ENCODE measurements at places on chromosomes 12 and 14.

GRCh38 chr14:104134061-104134965 is 4.1 kb upstream of the KIF26A start:
- peak; percentile 60 for DNase-seq

GRCh38 chr14:67962215-67962644 is 142.7 kb downstream of the RAD51B start:
- DNase-seq = no peak

DNA sequence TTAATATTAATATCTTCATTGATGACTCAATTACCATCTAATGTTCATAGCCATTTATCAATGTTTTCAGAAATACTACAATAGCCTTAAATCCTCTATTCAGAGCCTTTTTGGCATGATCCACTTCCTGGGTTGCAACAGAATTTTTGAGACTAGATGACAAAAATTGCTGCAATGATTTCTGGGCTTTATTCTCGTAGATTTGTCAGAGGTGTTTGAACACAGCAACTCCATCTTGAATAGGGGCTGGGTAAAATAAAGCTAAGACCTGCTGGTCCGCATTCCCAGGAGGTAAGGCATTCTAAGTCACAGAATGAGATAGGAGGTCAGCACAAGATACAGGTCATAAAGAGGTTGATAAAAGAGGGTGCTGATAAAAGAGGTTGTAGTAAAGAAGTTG is 165.8 kb upstream of the CNOT2 start:
- DNase-seq = no peak

- no peak for DNase-seq
These were observed 31.6 kb downstream of the TULP3 start for GRCh38 chr12:2922329-2922728.

DNA sequence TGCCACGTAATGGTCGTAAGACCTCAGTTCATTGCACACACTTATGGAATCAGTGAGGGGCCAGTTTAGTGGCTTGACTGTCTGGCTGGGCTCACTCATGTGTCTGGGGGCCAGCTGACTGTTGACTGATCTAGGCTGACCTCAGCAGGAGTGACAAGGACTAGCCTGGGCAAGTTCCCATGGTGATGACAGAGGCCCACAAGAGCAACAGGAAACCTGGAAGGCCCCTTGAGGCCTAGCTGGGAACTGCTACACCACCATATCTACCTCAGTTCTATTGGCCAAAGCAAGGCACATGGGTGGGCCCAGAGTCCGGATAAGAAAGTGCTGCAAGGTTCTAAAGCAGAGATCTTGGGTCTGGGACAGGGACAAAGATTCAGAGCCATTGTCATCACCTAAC is 21.3 kb upstream of the RFLNA start:
- no peak for DNase-seq

DNA sequence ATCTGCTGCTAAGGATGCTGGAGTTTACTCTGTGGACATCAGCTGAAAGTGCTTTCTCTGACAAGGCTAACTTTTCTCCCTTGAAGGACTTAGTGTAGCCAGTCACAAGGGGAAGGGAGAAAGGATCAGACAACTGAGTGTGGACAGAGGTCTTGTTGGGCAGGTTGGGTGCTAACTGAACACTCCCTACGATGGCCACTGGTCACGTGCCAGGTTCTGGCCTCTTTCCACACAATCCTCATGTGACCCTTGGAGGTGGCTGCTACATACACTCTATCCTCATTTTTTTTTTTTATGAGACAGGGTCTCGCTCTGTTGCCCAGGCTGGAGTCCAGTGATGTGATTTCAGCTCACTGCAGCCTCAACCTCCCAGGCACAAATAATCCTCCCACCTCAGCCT is 39.7 kb downstream of the FOXN4 start:
- no peak for DNase-seq

- no peak for DNase-seq
These were observed 18.1 kb upstream of the KIF21A start for GRCh38 chr12:39461059-39461458.

DNA sequence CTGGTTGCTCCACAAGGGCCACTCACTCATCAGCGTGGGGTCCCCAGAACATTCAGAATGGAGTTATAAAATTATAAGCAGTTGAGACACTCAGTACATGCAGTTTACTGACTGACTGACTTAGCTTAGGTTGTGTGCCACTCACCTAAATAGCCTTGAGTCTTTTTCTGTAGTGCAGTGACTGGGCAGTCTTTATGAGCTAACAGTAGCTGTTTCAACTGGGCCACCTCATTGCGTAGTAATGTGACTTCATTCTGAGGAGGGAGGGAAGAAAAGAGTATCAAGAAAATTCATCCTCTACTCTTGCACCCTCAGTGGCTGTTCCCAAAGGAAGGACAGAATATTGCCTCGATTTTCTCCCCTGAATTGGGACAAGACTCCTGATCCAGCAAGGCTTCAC is 15.8 kb upstream of the NPFF start:
- no peak for DNase-seq

DNA sequence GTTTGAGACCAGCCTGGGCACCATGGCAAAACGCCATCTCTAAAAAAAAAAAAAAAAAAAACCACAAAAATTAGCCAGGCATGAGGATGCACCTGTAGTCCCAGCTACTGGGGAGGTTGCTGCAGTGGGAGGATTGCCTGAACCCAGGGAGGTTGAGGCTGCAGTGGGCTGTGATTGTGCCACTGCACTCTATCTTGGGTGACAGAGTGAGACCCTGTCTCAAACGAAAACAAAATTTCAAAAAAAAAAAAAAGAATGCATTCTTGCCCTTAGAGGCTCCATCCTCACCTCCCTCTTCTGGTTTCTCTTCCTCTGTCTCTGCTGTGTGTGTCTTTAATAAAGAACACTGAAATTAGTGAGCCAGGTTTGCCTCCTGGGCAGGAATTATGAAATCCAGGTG is 107.8 kb downstream of the VCPKMT start:
- no peak for DNase-seq

DNA sequence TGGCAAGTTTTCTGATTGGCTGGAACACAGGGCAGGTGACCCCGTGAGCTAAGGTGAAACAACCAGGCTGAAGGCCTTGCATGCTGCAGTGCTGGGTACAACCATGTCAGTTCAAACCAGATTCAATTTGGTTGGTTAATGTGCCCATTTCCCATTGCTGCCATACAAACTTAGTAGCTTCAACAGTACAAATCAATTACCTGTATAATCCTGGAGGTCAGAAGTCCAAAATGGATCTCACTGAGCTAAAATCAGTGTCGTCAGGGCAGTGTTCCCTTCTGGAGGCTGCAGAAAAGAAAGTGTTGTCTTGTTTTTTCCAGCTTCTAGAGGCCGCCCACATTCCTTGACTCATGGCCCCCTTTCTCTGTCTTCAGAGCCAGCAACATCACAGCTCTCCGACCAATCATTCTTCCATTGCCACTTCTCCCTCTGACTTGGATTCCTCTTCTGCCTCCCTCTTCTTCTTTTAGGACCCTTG is 221.7 kb downstream of the ZFP36L1 start:
- no peak for DNase-seq

GRCh38 chr14:62428429-62429203 is 616.6 kb downstream of the KCNH5 start:
- no peak for DNase-seq

GRCh38 chr14:21796916-21797315 is 123.3 kb upstream of the OR4E1 start:
- DNase-seq = no peak

GRCh38 chr12:120775862-120776552 is 50.4 kb downstream of the ACADS start:
- DNase-seq = no peak

GRCh38 chr14:64147126-64147790 is 146.9 kb downstream of the ESR2 start:
- DNase-seq = no peak

GRCh38 chr12:91074154-91074709 is 16.4 kb upstream of the KERA start:
- no peak for DNase-seq

DNA sequence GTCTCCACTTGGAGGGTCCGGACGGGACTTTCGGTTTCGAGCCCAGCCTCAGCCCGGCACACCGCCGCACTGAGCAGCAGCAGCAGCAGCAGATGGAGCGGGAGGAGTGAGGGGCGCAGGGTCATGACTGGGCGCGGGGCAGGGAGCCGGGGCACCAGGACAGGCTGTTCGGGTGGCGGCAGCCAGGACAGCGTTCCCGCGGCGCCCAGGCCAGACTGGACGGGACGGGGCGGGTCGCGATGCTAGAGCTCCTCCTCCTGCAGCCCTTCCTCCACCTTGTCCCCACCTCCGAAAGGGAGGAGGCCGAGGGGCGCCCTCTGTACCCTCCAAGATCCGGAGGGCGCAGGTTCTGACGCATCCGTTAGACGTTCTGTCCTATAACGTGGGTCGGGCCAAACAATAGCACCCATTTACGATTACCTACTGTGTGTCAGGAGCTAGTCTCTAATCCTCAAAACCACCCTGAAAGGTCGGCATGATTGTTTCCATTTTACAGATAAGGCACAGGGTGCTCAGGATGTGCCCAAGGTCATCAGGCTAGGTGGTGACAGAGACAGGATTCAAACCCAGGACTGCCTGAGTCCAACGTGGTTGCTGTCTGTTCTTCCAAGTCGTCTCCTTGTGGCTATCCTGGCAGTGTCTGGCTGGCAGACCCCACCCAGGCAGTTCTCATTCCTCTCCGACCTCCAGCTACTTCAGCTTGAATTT is at the start of gene FKBP11:
Gene FKBP11, minus strand, starts transcription at position 189 of the 708 bp plus-strand sequence. Its CDS starts 64 bp downstream, at position 125.
- DNase-seq = peak; percentile 61

GRCh38 chr14:75636100-75636692 is 24.5 kb downstream of the ERG28 start:
- DNase-seq = peak; percentile 53

- DNase-seq = no peak
These were observed 47.2 kb upstream of the KITLG start for GRCh38 chr12:88627501-88627900.

GRCh38 chr14:63046339-63047268 is 1.3 kb upstream of the KCNH5 start:
- DNase-seq = peak; percentile 48

DNA sequence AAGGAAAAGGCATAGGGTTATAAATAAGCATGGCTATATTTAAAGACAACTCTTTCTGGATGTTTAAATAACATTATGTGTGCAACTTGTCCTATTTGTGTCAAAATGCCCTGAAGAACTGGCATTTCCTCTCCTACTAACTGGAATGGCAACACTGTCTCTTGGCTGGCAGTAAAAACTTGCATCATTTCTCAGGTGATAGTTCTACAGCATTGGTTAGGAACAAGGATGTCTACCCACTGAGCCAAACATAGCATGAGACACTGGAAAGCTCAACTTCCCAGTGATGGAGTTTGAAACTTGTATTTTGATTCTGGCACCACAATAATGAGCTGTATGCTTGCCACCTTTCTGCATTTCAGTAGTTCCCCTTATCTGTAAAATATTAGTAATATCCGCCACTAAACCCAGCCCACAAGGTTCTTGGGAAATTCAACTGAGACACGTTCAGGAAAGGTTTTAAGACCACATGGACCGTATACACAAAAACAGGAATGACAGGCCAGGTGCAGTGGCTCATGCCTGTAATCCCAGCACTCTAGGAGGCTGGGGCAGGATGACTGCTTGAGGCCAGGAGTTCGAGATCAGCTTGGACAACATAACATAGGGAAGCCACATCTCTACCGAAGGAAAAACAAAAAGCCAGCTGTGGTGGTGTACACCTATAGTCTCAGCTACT is 5.1 kb downstream of the SLC38A2 start:
- no peak for DNase-seq

- no peak for DNase-seq
These were observed 42.6 kb downstream of the FBXO21 start for GRCh38 chr12:117147639-117148038.

GRCh38 chr12:51419425-51420193 is 5.0 kb upstream of the SLC4A8 start:
- peak; percentile 20 for DNase-seq

DNA sequence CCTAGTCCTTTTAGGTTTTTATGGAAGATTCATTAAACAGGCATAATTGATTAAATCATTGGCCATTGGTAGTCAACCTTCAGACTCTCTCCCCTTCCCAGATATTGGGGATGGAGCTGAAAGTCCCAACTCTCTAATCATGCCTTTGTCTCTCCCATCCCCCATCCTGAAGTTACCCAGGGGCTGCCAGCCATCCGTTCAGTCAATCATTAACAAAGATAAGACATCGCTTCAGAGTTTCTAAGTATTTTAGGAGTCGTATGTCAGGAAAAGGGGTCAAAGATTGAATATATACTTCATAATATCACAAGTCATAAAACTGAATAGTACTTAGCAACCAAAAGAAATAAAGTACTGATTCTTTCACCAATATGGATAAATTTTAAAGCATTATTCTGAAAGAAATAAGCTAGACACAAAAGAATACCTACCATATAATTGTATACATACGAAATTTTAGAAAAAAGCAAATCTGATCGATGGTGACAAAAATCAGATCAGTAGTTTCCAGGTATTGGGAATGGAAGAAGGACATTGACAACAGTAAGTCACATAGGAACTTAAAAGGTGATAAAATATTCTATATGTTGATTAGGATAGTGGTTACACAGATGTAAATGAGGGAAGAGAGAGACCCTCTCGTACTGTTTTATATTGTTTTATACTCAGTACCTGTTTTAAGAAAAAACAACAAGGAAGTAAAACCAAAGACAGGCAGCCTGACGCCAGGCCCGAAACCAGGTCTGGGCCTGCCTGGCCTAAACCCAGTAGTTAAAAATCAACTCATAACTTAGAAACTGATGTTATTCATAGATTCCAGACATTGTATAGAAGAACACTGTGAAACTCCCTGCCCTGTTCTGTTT is 414.4 kb downstream of the DAD1 start:
- no peak for DNase-seq

DNA sequence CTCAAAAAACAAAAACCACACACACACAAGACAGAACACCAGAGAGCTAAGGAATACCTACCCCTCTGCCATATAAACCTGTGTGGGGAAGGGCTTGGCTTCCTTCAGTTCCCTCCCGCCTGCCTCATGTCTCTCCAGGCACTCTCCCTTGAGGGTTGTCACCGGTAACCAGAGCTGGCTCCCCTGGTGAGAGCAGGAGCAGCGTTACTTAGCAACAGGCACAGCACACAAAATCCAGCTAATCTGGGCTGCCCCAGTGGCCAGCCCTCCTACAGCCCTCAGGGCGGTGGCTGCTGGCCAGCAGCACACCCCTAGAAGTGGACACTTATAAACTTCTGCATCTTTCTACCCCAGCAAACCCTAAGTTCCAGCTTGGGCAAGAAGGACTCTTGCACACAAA is 21.6 kb upstream of the NR4A1 start:
- DNase-seq = peak; percentile 87

GRCh38 chr14:105261781-105262180 is 13.4 kb downstream of the BTBD6 start:
- no peak for DNase-seq

GRCh38 chr12:82730953-82731459 is 44.3 kb downstream of the TMTC2 start:
- no peak for DNase-seq

- no peak for DNase-seq
These were observed 39.5 kb upstream of the DACT1 start for GRCh38 chr14:58598028-58598803.

DNA sequence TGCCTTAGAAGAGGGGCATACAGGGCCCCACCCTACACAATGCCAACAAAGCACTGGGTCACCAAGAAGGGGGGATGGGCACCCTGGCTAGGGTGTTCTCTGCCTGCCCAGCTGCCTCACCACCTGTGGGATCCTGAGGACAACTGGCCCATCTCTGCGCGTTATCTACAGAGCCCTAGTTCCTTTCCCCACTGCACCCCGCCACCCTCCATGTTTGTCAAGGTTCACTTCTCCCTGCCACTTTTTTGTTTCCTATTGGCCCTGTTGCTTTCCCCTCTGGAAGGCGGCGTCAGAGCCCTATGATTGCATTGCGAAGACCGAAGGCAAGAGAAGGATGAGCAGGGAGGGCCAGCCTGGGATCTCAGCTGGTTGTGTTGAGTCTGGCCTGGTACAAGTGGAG is 1.6 kb downstream of the SLC48A1 start:
- DNase-seq = no peak
